Right lobe of liver (tissue), 6 donors: ENCODE measurements at places on chromosomes 3 and 15. TPM values are rescaled to one million over a fixed set of nuclear protein-coding genes. Genes with fewer than 3 reads are reported as not detected.

- no peak for DNase-seq
Measured at GRCh38 chr3:77902675-77903074, 862.8 kb downstream of the ROBO2 start.

DNA sequence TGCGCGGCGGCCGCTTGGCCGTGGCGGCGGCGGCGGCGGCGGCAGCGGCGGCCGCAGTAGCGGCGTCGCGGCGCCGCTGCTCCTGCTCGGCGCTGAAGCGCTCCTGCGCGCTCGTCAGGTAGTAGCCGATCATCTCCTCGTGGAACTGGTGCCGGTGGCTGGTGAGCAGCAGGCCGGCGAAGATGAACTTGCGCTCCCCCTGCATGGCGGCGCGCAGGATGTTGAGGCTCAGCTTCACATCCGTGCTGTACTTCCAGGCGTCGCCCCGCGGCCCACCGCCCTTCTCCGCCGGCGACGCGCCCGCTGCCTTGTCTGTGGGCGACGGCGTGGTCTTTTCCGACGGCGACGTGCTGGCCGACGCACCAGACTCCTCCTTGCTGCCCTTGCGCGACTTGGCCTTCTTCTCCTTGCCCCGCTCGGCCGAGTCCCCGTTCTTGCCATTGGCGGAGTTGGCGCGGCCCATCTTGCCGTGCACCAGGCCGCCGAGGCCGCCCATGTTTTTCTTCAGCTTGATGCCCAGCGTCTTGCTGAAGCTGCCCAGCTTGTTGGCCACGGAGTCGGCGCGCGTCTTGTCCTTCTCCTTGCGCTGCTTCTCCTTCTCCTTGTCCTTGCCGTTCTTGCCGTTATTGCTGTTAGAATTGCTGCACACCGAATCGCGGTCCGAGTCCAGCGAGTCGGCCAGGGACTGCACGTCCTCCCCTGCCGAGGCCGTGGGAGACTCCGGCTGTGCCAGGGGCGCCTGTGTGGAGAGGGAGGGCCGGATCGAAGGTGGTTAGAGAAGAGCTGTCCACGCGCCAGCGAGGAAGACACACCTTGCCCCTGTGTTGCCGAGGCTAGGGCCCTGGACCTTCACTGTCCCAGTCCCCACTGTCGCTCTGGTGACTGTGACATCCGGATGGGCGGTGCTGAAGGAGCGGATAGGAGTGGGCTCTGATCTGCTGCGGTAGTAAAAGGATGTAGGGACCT is 157.6 kb downstream of the KLF13 start:
- peak; percentile 42 for DNase-seq

DNA sequence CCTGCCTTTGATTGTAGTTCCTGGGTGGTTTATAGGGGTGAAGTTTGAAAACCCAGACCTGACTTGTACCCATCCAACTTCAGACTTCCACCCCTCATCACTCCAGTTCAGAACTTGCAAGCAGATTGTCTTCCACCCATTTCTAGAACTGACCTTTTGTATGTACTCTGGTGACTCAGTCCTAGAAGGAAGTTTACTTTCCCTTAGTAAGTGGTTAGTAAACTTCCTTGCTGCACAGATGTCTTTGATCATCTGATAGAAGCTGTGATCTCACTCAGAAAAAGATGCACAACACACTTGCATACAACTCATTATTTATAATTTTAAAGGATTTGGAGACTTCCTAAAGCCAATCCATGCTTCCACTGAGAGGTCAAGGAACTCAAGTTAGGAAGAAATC is 368.0 kb downstream of the MFSD1 start:
- no peak for DNase-seq

GRCh38 chr15:29071232-29071881 is 185.6 kb downstream of the APBA2 start:
- DNase-seq: no peak

- DNase-seq: no peak
Measured at GRCh38 chr3:98784666-98785600, 21.8 kb downstream of the ST3GAL6 start.

- DNase-seq: no peak
Measured at GRCh38 chr3:188867691-188868265, 304.0 kb upstream of the TPRG1 start.

DNA sequence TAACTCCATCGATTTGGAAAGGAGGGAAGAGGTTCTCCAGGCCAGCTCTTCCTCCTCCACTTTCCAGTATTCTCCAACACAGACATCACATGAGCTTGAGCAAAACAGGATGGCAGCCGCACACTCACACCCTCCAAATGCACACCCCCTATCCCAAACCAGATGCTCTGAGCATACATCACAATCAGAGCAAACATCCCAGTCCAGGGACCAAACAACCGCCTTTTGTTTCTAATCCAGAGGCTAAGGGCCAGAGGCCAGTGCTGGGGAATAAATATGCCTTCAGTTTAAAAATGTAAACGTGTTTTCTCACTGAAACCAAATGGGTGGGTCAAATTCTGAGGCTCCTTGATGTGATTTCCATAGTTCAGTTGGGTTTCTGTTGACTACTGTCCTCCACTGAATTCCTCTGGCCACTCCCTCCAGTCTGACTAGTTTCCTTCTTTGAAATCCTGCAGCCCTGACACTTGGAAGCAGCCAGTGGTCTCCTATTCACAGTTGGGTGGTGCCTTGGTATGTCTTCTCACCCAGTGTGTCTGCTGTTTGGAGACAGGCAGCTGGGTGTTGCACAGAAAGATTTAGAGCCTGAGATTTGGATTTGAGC is 19.2 kb upstream of the MFGE8 start:
- DNase-seq: no peak

- no peak for DNase-seq
Measured at GRCh38 chr3:11050666-11051323, 58.2 kb downstream of the SLC6A1 start.

SERPINI2 gene
- not detected for total RNA-seq

IL5RA gene
- total RNA-seq: not detected
